Dermis blood vessel endothelial cell (primary cell): ENCODE measurements at places on chromosomes 5 and 9. TPM values are rescaled to one million over a fixed set of nuclear protein-coding genes. Genes with fewer than 3 reads are reported as not detected.

The GABRA1 gene
- not detected in 2 replicates for total RNA-seq

The CTXN3 gene
- total RNA-seq: not detected in 2 replicates

- DNase-seq: no peak
These were observed 147.8 kb downstream of the TENT4A start for GRCh38 chr5:6861036-6861435.

The SH3PXD2B gene
- total RNA-seq: 15.0 and 29.4 TPM in 2 replicates

- no peak for DNase-seq
These were observed 24.4 kb downstream of the CEMIP2 start for GRCh38 chr9:71743882-71744281.

DNA sequence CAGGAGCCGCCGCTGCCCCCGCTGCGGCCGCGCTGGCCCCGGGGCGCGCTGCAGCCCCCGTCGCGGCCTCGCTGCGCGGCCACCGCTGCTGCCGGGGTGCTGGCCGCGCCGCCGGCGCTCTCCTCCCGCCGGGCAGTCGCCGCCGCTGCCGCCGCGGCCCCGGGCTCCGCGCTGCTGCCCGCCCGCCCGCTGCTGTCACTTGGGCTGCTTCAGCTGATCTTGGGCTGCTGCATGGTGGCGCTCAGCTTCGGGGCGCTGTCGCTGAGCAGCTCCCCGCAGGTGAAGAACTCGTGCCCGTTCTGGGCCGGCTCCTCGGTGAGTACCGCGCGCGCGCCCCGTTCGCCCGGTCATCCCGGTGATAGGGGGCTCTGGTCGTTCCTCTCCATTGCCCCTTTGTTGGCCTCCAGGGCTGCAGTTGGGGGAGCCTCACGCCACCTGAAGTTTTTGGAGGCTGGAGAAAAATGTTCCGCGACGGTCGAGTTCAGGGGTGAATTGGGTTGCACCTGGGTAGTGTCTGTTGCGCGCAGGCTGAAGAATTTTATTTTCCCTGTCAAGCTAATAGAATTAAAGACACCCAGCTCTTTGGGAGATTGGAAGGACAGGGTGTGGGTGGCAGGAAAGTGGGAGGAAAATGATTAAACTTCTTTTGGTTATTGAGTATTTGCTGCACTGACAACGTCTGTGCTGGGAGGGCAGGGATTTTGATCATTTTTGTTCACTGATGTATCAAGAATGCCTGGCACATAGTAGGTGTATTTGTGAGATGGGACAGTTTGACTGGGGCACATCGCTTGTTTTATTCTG lies 596 bp downstream of the ENTREP1 start:
- peak; percentile 43 for DNase-seq

GRCh38 chr9:89701221-89701798 lies 96.5 kb downstream of the GADD45G start:
- no peak for DNase-seq

DNA sequence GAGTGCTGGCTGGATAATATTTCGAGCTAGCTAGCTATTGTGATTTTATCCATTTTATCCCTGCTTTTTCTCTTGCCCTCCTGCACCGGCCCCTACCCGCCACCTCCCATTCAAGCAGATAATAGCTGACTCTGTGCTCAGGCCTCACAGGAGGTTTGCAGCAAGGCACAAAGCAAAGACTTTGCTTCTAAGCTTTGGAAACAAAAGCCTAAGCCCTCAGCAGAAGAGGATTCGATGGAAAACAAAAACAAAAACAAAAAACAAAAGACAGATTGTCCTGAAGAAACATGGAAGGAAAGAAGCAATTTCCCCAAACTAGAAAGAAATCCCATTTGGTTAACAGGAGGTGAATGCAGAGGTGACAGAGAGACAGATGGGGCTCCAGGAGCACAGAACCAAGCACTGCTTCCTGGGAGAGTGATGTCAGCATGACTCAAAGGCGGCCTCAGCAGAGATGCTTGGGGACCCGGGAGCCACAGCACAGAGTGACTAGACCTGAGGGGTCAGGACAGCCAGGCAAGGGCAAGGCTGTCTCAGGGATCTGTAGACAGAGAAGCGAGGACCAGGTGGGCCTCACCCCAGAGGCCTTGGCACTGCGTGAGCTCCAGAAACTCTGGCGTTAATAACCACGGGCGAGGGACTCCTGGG lies 28.4 kb downstream of the MTX3 start:
- no peak for DNase-seq

DNA sequence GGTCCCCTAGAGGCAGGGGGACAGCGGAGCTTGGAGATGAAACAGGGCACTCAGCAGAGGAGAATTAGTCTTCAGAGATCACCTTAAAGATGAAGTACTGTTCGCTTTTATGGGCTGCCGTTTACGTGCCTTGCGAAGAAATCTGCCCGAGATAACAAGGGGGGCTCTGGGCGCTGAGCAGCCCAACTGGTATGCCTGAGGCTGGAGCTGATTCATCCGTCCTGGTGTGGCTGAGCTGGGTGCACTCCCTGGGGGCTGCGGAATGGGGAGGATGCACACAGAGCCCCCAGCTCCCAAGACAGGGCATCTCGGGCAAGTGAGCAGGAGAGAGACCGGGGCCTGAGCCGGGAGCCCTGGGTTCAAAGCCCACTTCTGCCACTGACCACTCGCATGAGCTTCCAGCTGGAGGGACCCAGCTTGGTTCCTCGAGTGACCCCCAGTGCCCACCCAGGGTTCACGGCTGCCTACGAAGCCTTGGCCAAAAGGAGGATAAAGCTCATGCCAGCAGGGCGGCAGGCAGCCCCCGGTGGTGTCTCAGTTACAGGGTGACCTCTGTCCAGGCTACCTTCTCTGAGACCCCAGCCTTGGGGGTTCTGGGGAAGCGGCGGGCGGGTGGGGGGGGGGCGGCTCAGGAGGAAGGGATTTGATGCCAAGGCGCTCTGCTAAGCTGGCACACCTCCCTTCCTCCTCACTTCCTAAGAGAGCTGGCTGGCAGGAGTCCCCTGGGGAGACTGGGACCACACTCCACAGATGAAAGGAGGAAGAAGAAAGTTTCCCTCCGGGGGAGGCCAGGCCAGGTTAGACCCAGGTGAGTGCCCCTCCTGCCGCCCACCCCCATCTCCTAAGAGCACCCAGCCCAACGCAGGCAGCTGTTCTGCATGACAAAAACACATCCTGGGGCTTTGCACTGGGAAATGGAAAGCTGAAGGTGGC lies 5.7 kb downstream of the FIBCD1 start:
- DNase-seq: no peak

DNA sequence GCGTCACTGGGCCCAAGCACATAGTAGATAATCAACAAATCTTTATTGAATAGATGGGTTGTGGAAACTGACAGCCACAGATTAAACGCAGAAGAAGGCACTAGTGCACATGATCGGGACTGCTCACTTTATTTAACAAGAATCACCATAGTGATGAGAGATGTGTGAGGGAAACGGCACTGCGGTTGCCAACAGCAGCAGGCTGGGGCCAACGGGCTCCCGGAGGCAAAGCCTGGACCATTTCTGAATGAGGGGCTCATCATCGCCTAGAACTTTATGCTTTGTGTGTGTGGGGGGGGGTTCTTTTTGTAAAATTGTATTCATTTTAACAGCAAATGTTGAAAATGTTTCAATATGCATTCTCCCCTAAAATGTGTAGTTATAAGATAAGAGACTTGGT lies 61.9 kb upstream of the RUFY1 start:
- no peak for DNase-seq

GRCh38 chr9:108463932-108464606 lies 391.7 kb downstream of the ACTL7B start:
- no peak for DNase-seq

The ZNF366 gene
- total RNA-seq: 13.3 and 17.0 TPM in 2 replicates

GRCh38 chr9:31146485-31147166 lies 1237.8 kb upstream of the ACO1 start:
- no peak for DNase-seq

- no peak for DNase-seq
These were observed 89.5 kb downstream of the TSSK1B start for GRCh38 chr5:113344973-113345940.

- no peak for DNase-seq
These were observed 127.7 kb downstream of the C9orf50 start for GRCh38 chr9:129493002-129493705.

- DNase-seq: no peak
These were observed 140.4 kb downstream of the ATPSCKMT start for GRCh38 chr5:10109299-10109698.

DNA sequence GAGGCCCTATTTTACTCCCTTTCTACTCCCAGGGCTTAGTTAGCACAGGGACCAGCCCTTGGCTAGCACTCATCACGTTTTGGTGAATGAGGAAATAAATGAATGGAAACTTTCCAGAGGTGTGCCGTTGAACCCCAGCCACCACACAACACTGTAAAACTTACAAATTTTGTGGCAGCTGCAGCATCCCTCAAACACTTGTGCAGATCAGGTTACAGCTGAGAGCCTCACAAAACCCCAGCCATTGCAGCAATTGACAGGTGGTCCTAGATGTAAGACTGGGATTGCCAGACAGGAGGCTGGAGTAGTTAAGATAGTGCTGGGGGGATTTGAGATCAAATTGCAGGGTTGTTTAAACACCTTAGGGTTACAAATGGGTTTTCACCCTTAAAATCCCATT lies 482.2 kb upstream of the KIF2A start:
- no peak for DNase-seq

The NTMT1 gene
- 15.7 and 20.1 TPM in 2 replicates for total RNA-seq

GRCh38 chr9:36023260-36024048 lies 13.3 kb upstream of the RECK start:
- DNase-seq: peak; percentile 88

The ANKDD1B gene
- 0.68 and 1.1 TPM in 2 replicates for total RNA-seq

DNA sequence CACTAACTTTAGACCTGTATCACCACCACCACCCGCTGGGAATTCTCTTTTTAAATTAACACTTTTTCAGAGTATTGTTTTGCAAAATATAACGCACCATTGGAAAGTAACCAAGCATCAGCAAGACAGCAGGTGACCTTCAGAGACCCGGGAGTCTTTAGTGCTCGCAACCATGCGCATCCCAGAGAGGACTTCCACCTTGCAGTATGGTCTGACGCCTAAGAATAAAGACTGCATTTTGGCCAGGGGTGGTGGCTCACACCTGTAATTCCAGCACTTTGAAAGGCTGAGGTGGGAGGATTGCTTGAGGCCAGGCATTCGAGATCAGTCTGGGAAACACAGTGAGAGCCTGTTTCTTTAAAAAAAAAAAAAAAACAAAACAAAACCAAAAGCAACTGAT lies 113.8 kb downstream of the MED27 start:
- DNase-seq: no peak

DNA sequence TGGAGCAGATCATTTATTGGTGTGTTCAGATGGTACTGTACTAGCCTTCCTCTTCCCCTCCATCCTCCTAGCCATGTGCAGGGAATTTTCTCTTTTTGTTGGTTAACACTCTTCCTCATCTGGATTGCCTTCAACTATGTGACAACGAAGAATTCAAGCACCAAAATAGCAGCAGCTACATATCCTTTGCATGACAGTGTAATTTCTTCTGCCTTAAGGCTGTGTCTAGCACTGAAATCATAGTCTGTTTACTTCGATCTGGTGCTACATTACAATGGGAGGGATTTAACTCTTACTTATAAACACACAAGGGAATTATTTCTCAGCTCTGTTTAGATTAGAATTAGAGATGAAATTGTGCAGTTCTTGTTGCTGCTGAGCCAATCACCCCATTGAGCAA lies 260.4 kb downstream of the ARL15 start:
- no peak for DNase-seq

The UQCRQ gene
- total RNA-seq: 68.8 and 98.9 TPM in 2 replicates

DNA sequence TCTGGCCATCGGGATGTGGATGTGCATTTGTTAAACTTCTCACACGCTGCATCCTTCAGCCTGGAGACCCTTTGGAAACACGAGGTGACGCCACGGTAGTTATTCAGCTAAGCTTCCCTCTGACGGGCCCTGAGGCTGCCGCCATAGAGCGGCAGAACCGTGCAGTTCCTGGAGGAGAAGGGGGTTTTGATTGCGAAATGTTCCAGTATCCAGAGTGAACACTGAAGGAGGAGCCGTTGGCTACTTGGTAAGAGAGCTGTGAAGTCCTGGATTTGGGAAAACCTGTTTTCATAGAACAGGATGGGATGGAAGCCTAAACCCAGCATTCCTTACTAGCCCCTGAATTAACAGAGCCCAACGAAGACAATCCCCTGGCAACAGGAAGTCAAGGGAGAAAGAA lies 23.0 kb upstream of the EXOC3 start:
- DNase-seq: no peak

The ARHGEF39 gene
- 0.34 and 3.1 TPM in 2 replicates for total RNA-seq
